ENCODE measurements at places on chromosomes 3 and 15.
A peak's percentile ranks its signal among the peaks of the same experiment; 100 is the strongest.

GRCh38 chr3:72255191-72255590 lies 470.2 kb upstream of the PROK2 start:
- no peak for DNase-seq

DNA sequence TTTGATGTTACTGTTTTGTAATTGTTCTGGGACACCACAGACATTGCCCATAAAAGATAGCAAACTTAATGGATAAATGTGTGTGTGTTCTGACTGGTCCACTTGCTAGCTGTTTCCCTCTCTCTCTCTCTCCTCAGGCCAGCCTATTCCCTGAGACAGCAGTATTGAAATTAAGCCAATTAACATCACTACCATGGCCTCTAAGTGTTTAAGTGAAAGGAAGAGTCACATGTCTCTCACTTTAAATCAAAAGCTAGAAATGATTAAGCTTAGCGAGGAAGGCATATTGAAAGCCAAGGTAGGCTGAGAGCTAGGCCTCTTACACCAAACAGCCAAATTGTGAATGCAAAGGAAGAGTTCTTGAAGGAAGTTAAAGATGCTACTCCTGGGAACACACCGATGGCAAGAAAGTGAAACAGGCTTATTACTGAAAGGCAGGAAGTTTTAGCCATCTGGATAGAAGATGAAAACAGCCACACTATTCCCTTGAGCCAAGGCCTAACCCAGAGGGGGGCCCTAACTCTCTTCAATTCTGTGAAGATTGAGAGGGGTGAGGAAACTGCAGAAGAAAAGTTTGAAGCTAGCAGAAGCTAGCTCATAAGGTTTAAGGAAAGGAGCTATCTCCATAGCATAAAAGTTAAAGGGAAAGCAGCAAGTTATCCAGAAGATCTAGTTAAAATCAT lies 295.1 kb downstream of the CHST2 start:
- DNase-seq = no peak

GRCh38 chr15:77085297-77085696 lies 14.4 kb upstream of the TSPAN3 start:
- no peak for DNase-seq

- no peak for DNase-seq
Observed at GRCh38 chr15:64571857-64572291, 111.5 kb downstream of the ZNF609 start.

DNA sequence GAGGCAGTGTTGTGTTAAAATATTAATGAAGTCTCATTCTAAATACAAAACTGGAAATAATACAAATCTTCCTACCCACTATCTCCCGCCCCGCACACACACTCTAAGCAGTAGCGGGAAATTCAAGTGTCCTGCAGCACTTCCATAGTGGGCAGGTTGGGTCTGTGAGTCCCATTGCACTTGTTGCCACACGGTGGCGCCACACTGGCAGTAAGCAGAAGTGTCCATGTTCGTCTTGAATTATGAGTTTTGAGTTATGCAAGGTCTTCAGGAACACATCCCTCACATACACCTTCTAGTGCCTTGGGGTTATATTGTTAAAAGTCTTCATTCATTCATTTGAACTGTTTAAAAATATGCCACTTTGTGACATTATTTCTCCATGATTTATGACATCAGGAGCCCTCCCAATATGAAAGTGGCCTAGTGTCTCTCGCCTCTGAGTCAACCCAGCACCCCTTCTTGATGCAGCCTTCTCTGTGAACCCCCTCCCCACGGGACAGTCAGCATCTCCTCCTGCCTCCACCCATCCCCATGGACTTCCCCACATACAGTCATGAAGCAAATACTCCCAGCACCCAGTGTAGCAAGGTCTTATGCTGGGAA lies 17.6 kb upstream of the CCDC174 start:
- DNase-seq = no peak

- DNase-seq = no peak
Observed at GRCh38 chr15:76196269-76197231, 114.7 kb downstream of the ETFA start.

DNA sequence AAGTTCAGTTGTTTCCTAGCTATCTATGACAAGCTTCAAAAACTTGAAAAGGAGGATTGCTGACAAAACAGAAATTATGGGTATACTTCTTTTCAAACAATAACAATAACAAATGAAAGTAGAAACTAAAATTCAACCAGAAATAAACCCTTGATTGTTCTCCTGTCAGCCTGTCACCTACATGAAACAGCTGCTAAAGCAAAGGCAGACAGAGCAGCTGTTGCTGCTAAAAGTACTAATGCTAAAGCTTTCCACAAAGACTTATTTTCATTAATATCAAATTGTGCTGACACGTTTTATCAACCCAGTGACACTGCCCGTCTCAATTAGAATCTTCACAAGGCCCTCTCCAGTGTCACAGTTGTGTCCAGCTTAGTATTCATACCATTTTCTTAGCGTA lies 533.2 kb upstream of the GBE1 start:
- DNase-seq = no peak

DNA sequence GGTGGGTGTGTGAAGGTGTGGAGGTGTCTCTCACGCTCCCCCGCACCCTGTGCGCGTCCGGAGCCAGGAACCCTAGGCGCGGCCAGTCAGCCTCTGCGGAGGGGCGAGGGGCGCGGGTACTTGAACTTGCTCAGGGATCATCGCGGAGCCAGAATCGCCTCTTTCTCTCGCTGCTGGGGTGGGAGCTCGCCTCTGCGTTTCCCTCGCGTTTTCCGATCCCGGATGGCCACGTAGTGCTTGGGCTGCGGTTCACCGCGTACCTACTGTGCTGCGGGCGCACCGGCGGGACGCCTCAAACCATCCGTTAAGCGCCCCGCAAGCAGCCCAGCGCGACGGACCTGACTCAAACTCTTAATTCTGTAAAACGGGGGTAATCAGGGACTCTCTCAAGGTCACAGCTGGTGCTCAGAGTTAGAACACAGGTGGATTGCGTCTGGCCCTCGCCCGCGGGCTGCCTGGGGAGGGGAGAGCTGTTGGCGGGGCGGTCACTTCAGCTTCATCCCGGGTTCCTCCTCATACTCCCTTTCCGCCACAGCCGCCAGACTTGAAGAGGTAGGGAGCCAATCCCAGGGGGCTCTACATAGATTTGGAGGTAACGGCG lies 686 bp downstream of the MYRIP start:
- DNase-seq = no peak

DNA sequence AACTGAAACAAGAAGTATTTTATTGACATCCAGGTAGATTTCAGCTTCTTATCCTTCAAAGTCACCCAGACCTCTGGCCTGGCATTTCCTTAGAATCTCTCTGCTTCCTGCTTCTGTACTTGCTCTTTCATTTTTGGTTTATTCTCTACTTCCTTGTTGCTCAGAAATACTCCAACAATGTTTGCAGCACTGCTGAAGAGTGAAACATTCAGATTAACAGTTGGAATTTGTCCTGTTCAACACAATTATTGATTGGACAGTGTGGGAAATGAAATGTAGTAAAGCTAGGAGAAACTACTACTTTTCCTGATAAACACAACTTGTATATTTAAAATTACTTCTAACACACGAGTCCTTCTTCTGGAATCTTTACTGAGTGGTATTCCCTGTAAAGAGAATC lies 81.0 kb upstream of the MEIS2 start:
- no peak for DNase-seq

DNA sequence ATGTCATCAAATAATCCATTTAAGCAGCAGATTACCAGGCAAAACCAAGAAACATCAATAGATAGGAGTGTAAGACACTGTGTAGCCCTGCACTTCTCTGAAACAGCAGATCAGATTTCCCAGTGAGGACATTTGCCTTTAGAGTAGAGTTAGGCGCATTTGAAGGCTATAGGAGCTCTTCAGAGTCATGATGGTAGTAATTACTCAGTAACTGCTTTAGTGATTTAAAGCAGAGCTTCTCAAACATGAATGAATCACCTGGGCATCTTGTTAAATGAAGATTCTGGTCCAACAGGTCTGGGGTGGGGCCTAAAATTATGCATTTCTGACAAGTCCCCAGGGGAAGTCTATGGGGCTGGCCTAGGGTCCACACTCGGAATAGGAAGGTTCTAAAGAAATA lies 36.9 kb downstream of the THRB start:
- DNase-seq = no peak

DNA sequence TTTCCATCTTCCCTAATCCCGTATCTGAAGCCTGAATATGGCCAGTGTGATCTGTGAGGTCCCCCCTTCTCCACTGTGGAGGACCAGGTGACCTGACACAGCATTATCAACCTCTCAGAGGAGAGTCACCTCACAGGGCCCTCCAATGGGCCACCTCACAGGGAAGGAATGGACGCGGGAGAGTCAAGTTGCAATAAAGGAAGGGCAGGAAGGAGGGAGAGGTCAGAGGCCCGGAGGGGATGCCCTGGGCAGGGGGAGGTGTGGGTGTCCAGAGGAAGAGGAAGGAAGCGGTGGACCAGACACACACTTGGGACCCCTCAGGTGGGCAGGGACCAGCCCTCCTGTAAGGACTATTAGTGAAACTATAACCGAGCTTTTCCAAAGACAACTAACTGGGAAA lies 14.6 kb upstream of the LRRC15 start:
- no peak for DNase-seq

DNA sequence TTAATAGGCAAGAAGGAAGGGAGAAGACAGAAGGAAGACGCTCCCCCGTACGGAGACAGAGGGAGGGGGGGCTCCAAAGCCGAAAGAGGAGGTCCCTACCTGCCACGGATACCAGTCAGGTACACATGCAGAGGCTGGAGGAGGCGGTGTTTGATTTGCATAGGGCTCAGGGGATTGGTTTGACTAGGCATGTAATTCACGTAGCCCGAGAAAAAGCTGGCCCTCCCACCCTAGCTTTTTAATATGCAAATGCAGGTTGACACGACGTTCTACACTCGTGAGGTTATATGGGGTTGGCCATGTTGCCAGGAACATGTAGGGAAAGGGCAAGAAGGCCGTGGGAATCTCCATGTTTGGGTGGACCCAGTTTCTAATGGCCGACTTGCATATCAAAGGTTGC lies 29.8 kb downstream of the ZNF592 start:
- no peak for DNase-seq

GRCh38 chr3:157405457-157405856 lies 31.2 kb upstream of the PTX3 start:
- DNase-seq = no peak

DNA sequence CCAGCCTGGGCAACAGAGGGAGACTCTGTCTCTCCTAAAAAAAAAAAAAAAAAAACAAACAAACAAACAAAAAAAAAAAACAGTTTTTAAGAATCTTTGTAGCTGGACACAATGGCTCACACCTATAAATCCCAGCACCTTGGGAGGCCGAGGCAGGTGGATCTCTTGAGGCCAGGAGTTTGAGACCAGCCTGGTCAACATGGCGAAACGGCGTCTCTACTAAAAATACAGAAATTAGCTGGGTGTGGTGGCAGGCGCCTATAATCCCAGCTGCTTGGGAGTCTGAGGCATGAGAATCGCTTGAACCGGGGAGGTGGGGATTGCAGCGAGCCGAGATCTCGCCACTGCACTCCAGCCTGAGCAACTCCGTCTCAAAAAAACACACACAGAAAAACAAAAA lies 53.1 kb downstream of the KLHL25 start:
- no peak for DNase-seq

DNA sequence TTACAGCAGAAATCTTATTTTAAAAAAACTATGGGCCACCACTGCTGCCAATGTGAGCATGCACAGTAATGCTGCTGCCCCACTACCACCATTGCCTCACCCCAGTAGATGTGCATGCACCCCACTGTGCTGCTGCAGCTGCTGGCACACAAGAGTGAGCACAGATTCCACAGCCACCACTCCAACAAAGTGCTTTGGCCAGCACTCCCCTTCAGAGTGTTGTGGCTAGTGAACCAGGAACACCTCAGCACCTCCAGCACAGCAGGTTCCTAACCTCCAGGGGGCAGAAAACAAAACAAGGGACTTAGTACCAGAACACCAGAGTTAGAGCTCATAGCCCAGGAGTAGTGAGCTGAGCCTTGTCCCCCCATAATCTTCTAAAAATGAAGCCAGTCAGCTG lies 629.6 kb downstream of the PYDC2 start:
- no peak for DNase-seq

DNA sequence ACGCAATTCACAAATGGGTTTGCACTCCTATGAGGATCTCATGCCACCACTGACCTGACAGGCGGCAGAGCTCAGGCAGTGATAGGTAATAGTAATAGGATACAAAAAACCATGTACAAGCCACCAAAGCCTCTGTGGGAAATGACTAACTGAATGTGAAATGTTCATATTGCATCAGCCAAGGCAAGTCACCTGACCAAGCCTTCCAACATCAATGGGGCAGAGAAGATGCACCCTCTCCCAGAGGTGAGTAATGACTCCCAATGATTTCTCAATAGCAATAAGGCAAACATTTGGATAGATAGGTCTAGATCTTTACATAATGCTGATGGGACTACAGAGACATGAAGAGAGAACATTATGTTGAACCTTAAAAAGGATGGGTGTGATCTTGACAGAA lies 14.9 kb downstream of the CNTN3 start:
- no peak for DNase-seq

DNA sequence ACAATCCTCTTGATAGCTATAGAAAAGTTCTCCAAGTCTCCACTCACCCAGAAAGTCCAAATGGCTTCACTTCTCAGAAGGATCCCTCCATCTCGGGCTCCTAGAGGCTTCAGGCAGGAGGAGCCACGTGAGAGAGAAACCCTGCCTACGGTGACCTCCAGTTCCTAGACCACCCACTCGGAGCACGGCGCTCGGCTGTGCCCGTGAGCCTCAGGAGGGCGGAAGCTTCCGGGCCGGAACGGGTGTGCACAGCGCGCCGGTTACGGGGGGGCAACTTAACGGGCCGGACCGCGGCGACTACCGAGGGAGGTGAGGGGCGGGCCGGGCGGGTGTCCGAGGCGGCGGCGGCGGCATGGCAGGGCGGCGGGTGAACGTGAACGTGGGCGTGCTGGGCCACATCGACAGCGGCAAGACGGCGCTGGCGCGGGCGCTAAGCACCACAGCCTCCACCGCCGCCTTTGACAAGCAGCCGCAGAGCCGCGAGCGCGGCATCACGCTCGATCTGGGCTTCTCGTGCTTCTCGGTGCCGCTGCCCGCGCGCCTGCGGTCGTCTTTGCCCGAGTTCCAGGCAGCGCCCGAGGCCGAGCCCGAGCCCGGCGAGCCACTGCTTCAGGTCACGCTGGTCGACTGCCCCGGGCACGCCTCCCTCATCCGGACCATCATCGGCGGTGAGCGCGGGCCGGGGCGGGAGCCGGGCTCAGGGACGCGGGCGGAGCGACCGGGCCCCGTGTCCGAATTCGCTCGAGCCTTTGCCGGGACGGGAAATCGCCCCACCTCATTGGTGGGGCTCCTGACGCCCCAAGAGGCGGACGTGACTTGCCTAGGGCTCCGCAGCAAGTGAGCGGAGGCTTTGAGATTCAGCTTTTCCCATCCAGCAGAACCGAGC lies at the start of gene EEFSEC:
Gene EEFSEC, plus strand, starts transcription at position 326 of the 886 bp plus-strand sequence. Its CDS starts 27 bp downstream, at position 353.
- peak; percentile 41 for DNase-seq

DNA sequence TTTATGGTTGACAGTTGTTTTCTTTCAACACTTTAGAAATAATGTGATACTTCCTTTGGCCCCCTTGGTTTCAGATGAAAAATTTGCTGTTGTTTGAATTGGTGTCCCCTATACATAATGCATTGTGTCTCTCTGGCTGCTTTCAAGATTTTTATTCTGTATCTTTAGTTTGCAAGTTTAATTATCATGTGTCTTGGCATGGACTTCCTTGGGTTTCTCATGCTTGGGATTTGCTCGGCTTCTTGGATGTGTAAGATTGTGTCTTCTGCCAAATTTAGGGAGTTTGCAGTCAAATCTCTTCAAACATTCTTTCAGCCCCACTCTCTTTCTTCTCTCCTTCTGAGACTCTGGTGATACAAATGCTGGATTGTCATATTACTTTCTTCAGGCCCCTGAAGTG lies 53.4 kb upstream of the PTPRG start:
- no peak for DNase-seq

Measured in NCI-H187 (cell line).